ENCODE measurements at places on chromosomes 5 and 9.
A peak's percentile ranks its signal among the peaks of the same experiment; 100 is the strongest.

DNA sequence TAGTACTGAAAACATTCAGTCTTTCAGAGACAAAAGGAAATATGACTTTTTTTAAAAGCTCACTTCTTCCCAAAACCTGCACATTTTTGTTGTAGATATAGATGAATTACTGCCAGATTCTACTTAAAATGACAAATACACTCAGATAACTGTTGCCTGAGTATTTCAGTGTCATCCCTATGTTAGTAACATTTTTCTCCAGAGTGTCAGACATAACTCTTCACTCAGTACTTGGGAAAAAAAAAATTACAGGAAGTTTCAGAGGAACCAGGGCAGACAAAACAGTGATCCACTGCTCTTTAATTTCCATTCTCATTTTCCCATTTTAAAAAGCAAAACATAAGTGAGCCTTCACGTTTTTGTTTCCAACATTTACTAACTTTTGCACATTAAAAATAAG is 79.3 kb upstream of the ITGA1 start:
- no peak for DNase-seq

DNA sequence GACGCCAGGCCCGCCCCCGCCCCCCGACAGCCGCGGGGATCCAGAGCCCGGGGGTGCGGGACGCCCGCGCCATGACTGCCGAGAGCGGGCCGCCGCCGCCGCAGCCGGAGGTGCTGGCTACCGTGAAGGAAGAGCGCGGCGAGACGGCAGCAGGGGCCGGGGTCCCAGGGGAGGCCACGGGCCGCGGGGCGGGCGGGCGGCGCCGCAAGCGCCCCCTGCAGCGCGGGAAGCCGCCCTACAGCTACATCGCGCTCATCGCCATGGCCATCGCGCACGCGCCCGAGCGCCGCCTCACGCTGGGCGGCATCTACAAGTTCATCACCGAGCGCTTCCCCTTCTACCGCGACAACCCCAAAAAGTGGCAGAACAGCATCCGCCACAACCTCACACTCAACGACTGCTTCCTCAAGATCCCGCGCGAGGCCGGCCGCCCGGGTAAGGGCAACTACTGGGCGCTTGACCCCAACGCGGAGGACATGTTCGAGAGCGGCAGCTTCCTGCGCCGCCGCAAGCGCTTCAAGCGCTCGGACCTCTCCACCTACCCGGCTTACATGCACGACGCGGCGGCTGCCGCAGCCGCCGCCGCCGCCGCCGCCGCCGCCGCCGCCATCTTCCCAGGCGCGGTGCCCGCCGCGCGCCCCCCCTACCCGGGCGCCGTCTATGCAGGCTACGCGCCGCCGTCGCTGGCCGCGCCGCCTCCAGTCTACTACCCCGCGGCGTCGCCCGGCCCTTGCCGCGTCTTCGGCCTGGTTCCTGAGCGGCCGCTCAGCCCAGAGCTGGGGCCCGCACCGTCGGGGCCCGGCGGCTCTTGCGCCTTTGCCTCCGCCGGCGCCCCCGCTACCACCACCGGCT is 1.0 kb downstream of the FOXE1 start:
- no peak for DNase-seq

DNA sequence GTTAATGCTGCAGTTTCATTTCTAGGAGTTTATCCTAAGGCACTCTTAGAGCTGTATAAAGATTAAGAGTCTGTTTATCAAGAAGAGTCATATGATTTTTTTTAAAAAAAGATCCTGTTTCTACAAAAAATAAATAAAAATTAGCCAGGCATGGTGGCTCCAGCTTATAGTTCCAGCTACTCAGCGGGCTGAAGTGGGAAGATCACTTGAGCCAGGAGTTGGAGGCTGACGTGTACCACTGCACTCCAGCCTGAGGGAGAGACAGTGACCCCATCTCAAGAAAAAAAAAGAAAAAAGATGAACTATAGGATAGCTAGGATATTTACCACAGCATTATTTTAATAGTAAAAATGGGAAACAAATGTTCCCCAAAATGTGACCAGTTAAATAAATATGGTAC is 3.3 kb upstream of the UBE2D2 start:
- DNase-seq, result no peak

DNA sequence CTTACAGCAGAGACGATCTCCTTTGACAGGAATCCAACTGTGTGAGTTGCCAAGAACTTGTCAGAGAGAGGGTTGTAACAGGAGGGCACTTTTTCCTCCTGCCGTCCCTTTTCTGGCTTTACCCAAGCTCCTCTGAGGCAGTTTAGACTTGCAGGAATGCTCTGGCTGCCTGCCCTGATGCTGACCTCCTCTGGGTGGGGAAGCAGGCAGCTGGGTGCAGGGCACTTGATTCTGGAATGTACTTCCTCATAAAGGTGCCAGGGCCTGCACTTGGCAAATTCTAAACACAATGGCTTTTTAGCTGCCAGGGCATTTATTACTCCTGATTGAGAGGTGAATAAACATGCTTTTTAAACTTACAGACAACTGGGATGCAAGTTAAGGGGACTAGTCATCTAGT is 190.4 kb downstream of the EPB41L4A start:
- DNase-seq, result peak; percentile 18

GRCh38 chr5:133145436-133146170 is 93.8 kb downstream of the HSPA4 start:
- DNase-seq, result no peak

GRCh38 chr9:13412331-13412730 is 132.8 kb upstream of the MPDZ start:
- DNase-seq, result no peak

DNA sequence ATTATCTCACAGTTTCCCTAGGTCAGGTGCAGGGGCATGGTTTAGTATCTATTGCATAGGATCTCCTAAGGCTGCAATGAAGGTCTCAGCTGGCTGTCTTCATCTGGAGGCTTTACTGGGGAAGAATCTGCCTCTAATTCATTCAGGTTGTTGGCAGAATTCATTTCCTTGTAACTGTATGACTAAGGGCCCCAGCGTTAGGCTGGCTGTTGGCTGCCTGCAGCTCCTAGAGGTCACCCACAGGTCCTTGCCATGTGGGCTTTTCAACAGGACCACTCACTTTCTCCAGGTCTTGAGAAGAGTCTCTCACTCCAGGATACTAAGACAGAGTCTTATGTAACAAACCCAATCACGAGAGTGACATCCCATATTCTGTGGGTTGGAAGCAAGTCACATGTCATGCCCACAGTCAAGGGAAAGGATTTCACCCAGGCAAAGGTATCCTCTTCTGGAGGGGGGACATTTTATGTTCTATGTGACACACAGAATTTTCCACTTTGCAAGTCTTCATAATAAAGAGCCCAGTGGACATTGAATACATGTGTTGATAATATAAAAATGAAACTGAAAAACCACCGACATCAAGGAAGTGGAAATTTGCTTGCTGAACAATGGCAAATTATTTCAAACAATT is 38.2 kb downstream of the HMHB1 start:
- DNase-seq, result no peak

Measured in frontal cortex (tissue), 4 donors.